ENCODE measurements at places on chromosomes 7 and 10.

- no peak for DNase-seq
These were observed 107.0 kb downstream of the ADARB2 start for GRCh38 chr10:1630304-1630703.

DNA sequence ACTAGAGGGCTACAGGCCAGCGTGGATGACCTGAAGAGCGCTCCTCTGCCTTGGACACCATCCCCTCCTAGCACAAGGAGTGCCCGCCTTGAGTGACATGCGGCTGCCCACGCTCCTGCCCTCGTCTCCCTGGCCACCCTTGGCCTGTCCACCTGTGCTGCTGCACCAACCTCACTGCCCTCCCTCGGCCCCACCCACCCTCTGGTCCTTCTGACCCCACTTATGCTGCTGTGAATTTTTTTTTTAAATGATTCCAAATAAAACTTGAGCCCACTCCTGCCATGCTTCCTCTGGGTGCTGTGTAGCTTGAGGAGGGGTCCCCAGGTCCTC, 4.5 kb downstream of the SNCG start:
- DNase-seq, result no peak

DNA sequence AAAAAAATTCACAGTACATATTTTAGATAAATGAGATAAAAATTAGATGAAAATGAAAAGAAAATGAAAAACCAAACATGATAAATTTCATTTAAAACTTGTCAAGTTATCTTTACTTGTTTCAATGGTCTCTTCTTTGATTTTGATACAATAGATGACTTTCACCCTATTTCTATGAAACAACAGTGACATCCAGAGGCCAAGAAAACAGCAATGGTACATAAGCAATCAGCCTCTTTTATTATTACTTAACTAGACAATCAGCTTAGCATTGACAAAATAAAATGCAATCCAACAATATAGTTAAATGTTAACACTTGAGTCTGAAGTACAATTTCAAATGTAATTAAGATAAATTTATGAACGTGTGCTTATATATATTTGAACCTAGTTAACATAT, 74.8 kb upstream of the GPR37 start:
- no peak for DNase-seq

GRCh38 chr10:59093461-59093860, 83.0 kb upstream of the PHYHIPL start:
- DNase-seq, result no peak

- no peak for DNase-seq
These were observed 64.1 kb downstream of the PHTF2 start for GRCh38 chr7:77862691-77863090.

Data from activated gamma-delta T cell (primary cell).